Colonic mucosa (tissue), 4 donors: ENCODE measurements at places on chromosomes 2 and 18. TPM values are rescaled to one million over a fixed set of nuclear protein-coding genes. Genes with fewer than 3 reads are reported as not detected.
A peak's percentile ranks its signal among the peaks of the same experiment; 100 is the strongest.

Gene HK2
- total RNA-seq: 162 TPM

DNA sequence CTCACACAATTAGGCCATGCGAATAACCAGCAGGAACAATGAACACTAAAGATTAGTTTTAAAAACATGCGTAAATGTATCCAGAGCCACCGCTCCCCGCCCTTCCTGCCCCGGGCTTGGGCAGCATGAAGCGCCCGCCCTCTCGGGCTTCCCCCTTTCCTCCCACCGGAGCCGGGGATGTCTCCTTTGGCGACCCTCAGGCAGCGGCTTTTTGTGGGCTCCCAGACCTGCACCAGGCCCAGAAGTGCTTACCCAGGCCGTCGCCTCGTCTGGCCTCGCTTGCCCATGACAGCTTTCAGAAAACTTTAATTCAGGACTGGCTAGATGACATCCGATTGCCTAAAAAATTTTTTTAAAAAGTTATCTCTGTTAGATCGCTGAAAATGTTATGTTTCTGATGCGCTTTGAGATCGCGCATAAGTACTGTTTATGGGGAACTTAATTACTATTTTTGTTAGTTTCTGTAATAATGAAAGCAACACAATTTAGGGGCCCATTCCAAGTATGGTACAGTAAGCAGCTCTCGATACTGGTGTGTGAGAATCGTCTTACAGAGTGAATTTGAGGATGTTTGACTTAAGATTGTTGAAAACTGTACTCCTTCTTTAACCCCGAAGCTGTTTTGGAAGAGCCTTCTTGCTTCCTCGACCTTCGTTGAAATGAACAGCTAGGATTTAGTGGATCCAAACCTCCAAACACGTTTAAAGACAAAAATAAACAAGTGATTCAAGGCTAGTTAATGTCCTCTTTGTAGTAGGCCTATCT, 1.1 kb downstream of the MAP3K20 start:
- peak; percentile 49 for DNase-seq

- DNase-seq: no peak
Measured at GRCh38 chr2:235737840-235738239, 244.0 kb downstream of the AGAP1 start.

GRCh38 chr18:62814132-62814759, 98.9 kb downstream of the PHLPP1 start:
- DNase-seq: no peak

Gene GPD2
- total RNA-seq: 61.1 TPM

Gene LRRTM1
- total RNA-seq: 0.66 TPM

- peak; percentile 28 for DNase-seq
Measured at GRCh38 chr18:26813043-26813442, 52.5 kb downstream of the AQP4 start.

Gene YPEL5
- total RNA-seq: 78.7 TPM

Gene MEIS1
- 23.1 TPM for total RNA-seq

Gene RNF125
- 13.9 TPM for total RNA-seq

DNA sequence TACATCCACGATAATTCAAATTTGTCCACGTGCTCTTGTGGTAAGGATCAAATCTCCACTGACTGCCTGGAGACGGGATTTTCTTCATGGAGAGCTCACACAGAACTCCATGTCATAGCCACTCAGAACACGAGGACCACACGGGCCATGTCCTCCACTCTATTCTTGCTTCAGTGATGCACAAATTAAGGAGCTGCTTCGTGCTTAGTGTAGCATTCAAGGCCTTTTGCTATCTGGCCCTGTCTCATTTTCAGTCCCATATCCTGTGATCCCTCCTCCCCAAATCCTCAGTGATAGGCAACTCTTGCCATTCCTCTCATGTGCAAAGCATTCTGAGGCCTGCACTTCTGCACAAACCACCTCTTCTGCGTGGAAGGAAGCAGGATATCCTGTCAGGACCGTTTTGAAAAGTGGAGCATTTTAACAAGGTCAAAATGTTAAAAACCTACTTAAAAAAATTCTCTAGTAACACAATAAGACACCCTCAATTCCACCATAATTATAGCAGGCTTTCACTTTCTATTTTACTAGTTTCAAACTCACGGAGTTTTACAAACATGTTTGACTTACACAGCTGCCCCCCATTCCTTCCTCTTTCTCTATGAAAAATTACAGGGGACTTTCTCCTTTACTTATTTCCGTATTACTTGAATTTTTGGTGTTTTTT, 35.2 kb downstream of the ST3GAL5 start:
- DNase-seq: no peak

Gene CNGA3
- total RNA-seq: 0.20 TPM

Gene KRTCAP3
- total RNA-seq: 91.8 TPM

DNA sequence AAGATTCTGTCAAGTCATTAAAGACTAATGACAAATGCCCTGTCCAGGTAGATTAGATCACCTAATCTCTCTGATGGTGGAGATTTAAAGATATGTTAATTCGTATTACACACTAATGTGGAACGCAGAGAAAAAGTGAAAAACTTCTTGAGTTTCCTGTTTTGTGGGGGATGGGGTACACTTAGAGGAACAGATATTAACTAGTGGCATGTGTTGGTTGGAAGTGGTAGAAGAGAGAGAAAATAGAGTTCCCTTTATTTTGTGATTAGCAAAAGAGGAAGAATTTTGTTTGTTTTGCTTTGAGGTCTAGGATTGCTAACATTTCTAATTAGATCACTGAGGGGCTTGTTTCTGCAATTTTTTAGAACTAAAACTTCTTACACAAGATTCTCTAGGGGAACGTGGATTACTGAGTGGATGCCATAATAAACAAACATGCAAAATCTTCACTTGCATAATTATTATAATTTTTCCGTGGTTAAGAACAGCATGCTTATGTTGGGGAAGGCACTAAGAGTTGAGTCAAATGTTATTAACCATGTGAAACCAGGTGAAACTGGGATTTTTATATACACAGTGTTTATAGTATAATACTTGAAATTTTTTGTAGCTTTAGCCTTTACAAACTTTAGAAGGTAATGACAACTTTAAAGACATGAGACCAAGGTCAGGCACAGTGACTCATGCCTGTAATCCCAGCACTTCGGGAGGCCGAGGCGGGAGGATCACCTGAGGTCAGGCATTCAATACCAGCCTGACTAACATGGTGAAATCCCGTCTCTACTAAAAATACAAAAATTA, 97.4 kb upstream of the STK17B start:
- peak; percentile 35 for DNase-seq

Gene SERPINB5
- total RNA-seq: 4.8 TPM

DNA sequence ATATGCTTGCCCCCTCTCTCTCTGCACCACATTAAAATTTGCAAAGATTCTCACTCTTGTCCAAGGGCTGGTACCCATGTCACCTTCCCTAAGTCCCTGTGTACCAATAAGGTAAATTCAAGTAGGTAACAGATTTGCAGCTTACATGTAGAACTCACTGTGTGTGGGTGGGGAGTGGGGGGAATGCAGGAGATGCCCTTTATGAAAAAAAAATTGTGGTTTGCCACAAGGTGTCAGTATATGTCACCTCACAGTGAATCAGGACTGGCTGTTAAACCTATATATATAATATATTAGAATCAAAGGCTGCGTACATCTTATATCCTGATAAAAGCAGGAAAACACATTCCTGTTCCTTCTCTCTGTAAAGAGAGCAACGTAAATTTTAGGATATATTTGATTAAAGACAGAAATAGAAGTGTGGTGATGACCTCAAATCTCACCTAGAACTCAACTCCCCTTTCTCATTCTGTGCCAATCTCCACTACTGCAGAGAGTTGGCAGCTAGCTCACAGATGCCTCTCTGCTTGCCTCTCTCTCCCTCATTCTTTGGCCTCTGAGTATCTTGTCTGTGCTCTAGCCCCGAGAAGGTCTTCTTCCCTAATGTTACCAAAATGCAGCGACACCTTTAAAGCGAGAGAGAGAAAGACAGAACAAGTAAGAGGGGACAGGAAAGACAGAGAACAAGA, 536 bp downstream of the XDH start:
- DNase-seq: no peak

GRCh38 chr2:47452761-47453160, 49.8 kb downstream of the MSH2 start:
- DNase-seq: no peak

DNA sequence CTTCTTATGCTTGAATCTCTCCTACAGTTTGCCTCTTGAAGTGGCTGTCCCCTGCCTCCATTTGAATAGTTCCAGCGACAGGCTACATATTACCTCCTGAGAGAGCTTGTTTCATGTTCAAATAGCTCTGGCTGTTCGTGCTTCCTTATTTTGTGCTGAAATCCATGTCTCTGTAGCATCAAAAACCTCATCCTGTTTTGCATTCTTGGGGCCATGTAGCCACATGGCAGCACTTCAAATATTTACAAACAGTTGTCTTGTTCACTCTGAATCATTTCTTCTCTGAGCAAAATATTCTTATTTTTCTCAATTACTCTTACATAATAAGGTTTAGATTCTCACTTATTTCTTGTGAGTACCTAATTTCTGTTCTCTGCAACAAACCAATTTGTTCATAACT, 1243.1 kb upstream of the NXPH2 start:
- DNase-seq: no peak

DNA sequence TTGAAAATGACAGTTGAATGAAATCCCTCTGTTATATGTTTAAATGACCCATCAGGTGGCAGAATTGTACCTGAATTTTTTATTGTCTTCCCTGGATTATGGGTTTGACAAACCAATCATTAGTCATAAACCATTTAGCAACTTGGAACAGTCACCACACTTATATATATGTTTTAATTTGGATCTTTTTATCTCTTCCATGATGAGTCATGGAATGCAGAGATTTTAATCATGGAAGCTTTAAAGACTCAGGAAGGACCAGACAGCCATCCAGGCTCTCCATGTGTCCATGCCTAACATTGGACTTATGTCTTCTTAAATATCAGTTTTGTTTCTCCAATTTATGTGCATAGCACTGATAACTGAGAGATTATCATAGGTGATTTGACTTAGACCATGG, 188.3 kb upstream of the ZSWIM2 start:
- no peak for DNase-seq

Gene HTR2B
- 0.27 TPM for total RNA-seq

- DNase-seq: no peak
Measured at GRCh38 chr2:38214209-38214717, 138.3 kb upstream of the CYP1B1 start.

GRCh38 chr2:59806486-59806885, 747.0 kb downstream of the BCL11A start:
- no peak for DNase-seq

- no peak for DNase-seq
Measured at GRCh38 chr2:109208951-109209335, 79.9 kb downstream of the SH3RF3 start.

Gene GALNT3
- total RNA-seq: 117 TPM

DNA sequence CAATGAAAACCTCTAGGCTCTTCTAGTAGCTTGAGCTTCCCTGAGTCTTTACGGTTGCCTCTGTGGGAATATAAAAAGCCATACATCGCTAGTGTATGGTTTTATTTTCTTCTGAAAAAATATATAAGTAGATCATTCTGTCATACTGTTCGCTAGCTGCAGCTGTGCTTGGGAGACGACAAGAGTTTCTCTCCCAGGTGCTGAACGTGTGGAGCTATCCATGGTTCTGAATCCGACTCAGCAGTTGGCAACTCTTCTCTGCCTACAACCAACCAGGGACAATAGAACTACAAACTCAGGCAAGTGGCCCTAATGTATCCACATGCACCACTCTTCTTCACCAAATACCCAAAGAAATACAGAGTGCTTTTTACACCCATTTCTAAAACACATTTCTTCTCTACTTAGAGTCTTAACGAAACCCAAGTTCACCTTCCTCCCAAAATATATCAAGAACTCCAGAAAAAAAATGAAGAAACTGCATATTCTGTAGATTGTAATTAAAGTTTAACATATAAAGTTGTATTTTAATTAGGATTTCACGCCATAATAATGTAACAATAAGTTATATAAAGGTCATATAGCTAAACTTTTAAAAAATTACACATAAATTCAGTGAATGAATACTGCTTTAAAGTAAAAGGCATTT, 2.2 kb upstream of the KCNH7 start:
- peak; percentile 52 for DNase-seq

Gene TPO
- total RNA-seq: 0.80 TPM

- no peak for DNase-seq
Measured at GRCh38 chr2:16767789-16768476, 102.3 kb upstream of the CYRIA start.

- DNase-seq: no peak
Measured at GRCh38 chr2:62219407-62220159, 23.7 kb downstream of the B3GNT2 start.

GRCh38 chr2:30981510-30981909, 156.7 kb downstream of the GALNT14 start:
- no peak for DNase-seq

Gene ST6GAL2
- 2.5 TPM for total RNA-seq
